ENCODE measurements at places on chromosomes 6 and 20. TPM values are rescaled to one million over a fixed set of nuclear protein-coding genes. Genes with fewer than 3 reads are reported as not detected.
A peak's percentile ranks its signal among the peaks of the same experiment; 100 is the strongest.

GRCh38 chr20:61500791-61501321, 248.8 kb downstream of the CDH4 start:
- DNase-seq = no peak

- DNase-seq = no peak
These were observed 23.5 kb upstream of the RNF24 start for GRCh38 chr20:4038676-4039370.

GRCh38 chr6:3751730-3752530, 417 bp upstream of the PXDC1 start:
- DNase-seq = peak; percentile 71

- peak; percentile 16 for DNase-seq
These were observed 3.8 kb upstream of the DDO start for GRCh38 chr6:110419028-110419739.

GRCh38 chr6:1144842-1145767, 166.8 kb upstream of the FOXQ1 start:
- DNase-seq = no peak

GRCh38 chr20:21523281-21523868, 9.5 kb upstream of the NKX2-2 start:
- no peak for DNase-seq

- no peak for DNase-seq
These were observed 504.9 kb upstream of the MARCKS start for GRCh38 chr6:113352029-113352801.

GRCh38 chr20:34578025-34578424, 19.5 kb downstream of the MAP1LC3A start:
- no peak for DNase-seq

- no peak for DNase-seq
These were observed 129.6 kb downstream of the PACRG start for GRCh38 chr6:162857326-162857725.

GRCh38 chr6:83917001-83917400, 57.5 kb downstream of the CYB5R4 start:
- DNase-seq = no peak

DNA sequence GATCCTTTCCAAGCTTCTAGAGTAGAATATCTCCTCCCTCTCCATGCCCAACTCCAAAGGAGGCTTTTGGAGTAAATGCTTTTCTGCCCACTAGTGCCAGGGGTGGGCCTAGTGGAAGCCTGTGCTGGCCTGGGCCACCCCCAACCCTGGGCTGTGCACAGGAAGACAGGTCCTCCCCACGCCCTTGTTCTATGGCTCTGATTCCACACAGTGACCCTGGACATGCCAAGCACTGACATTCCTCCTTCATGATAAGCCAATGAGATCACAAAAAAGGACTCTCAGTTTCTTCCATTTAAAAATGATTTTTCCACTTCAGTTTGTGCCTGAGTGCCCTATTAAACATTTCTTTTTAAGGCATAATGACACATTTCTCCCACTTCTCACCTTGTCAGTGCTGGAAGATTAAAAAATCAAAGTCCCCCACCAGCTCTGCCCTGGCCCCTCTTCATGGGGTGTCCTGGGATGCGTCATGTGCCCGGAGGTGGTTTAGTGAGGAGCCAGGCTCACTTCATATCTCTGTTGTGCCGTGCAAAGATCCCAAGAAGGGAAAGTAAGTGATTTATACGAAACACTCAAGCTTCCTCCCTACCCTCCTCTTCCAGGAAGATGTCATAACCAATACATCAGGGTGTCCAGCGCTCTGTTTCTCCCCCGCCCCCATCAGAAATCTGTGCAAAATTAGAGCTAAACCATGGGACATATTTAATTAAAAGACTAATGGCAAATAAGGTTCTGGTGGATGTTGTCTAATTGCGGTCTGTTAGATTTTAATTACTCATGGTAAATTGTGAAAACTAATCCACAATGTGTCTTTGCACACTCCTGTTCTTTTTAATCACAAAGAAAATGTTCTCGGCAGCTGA, 255.0 kb downstream of the NRN1 start:
- no peak for DNase-seq

- DNase-seq = no peak
These were observed 11.7 kb downstream of the PTPRK start for GRCh38 chr6:128508588-128509296.

- DNase-seq = no peak
These were observed 94.1 kb downstream of the DACT2 start for GRCh38 chr6:168225471-168225911.

Gene KCNK16
- polyA plus RNA-seq = not detected

Gene HTR1B
- 0.42 TPM for polyA plus RNA-seq

Gene CFAP206
- polyA plus RNA-seq = 4.6 TPM

Gene FERMT1
- 3.5 TPM for polyA plus RNA-seq

Gene VNN1
- polyA plus RNA-seq = 0.10 TPM
